ENCODE measurements at places on chromosomes 7 and 10.

GRCh38 chr7:1324028-1324900 is 91.6 kb downstream of the UNCX start:
- no peak for DNase-seq

- no peak for DNase-seq
Observed at GRCh38 chr10:108771106-108771505, 1152.2 kb downstream of the XPNPEP1 start.

GRCh38 chr7:143042159-143042789 is 9.9 kb upstream of the OR6V1 start:
- no peak for DNase-seq

DNA sequence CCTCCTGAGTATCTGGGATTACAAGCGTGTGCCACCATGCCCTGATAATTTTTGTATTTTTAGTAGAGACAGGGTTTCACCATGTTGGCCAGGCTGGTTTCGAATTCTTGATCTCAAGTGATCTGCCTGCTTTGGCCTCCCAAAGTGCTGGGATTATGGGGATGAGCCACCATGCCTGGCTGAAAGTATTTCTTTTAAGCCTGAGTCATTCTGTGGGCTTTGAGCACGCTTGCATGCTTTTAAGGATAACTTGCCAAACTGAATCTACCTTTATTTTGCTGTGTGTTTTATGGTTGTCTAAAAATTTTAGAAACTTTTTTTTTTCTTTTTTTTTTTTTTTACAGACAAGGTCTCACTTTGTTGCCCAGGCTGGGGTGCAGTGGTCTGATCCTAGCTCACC is 33.2 kb downstream of the CNNM2 start:
- no peak for DNase-seq

- DNase-seq: no peak
Observed at GRCh38 chr7:83204715-83205114, 42.0 kb upstream of the PCLO start.

DNA sequence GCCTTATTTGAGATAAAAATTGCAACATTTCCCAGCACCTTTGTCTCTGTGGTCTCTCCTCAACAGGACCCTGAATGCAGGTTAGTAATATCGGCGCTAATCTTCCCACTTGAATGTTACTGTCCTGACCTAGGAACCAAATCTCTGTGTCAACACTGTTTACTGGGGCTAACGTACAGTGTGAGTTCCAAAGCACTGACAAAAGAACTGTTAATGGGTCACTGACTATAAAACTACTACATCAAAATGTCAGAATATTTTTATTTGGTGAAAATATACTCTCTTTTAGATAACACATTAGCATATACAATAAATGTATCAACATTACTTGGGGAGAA is 33.3 kb downstream of the CACUL1 start:
- DNase-seq: no peak

DNA sequence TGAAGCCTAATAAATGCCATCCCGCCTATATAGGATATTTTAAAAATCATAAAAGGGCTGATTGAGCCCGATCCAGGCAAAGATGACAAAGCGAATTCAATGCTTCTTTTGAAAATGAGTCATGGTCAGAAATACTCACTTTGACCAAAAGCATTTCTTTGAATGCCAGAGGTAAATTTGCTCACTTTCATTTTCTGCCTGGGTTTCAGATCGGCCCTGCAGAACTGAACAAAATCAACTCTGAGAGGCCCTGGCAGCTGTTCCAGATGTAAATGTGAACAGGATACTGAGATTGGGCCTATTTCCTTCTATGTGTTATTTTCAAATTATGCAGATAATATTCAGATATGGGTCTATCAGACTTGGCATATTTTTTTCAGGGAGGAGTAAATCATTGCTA is 114.8 kb upstream of the ARID5B start:
- no peak for DNase-seq

DNA sequence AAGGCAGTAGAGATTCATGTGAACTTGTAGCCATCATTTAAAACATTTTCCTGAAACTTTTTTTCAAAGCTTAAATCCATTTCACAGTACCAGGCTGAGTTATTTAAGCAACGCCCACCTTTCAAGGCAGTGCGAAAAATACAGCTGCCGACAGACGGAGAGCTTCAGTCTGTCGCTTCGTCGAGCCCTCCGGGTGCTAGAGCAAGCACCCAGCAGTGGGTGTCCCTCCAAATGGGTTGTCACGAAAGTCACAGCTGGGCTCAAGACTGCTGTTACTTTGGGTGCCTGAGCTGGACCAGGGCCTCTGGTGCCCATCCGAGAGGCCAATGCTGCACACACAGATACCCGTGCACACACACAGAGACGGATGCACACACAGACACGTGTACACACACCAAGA is 135.6 kb downstream of the TCERG1L start:
- no peak for DNase-seq

GRCh38 chr7:131108212-131108940 is 219.3 kb upstream of the MKLN1 start:
- no peak for DNase-seq

DNA sequence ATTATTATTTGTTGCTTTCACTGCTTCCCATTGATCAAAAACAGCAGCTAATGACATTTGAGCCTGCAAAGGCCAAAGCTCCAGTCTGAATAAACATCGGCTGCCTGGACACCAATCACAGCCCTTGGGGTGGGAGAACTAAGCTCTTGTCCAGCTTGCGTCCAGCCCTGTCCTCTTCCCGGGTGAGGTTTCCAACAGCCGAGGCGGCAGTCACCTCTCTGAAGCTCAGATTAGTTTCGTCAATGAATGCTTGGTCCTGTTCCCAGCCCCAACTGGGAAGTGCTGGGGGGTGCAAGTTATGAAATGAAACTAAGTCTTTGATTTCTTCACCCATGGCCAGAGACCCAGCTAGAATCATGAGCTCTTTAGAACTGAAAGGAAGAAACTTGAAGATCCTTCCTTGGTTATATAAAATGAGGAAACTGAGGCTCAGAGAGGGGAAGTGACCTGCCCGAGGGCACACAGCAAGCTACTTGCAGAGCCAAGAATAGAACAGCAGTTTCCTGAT is 114.0 kb upstream of the TCF7L2 start:
- no peak for DNase-seq

- DNase-seq: no peak
Observed at GRCh38 chr10:58887474-58887873, 289.0 kb upstream of the PHYHIPL start.

- no peak for DNase-seq
Observed at GRCh38 chr7:6258440-6259182, 13.8 kb downstream of the CYTH3 start.

GRCh38 chr10:100819424-100819823 is 74.0 kb downstream of the PAX2 start:
- DNase-seq: no peak

DNA sequence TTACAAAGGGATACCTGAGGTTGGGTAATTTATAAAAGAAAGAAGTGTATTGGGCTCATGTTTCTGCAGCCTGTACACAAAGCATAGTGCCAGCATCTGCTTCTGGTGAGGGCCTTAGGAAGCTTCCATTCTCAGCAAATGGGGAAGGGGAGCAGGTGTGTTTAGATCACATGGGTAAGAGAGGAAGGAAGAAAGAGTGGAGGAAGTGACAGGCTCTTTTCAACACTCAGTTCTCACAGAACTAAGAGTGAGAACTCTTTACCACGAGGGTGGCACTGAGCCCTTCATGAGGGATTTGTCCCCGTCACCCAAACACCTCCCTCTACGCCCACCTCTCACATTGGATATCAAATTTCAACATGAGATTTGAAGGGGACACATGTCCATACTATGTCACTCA is 506 bp upstream of the FAM170B start:
- DNase-seq: no peak
